Activated T-cell treated with anti-CD3 and anti-CD28 coated beads for 1 hour (primary cell): ENCODE measurements at places on chromosomes 11 and 22.

- DNase-seq = no peak
Observed at GRCh38 chr11:18000760-18001159, 12.1 kb downstream of the SERGEF start.

DNA sequence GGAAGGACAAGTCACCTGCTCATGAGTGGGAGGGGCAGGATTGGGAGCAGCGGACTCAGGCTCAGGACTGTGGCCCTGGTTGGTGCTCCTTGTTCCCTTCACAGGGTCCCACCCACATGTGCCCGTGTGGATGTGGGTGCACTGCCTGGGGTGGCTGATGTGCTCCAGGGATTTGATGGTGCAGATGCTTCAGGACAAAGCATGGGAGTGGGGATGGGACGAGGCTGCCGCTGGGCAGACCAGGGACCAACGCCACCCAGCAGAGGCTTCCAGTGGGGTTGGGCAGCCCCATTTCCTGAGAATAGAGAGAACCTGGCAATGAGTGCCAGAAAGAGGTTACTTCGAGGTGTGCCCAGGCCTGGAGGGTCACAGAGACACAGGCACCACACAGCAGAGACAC lies 65.5 kb upstream of the IGLL5 start:
- no peak for DNase-seq

DNA sequence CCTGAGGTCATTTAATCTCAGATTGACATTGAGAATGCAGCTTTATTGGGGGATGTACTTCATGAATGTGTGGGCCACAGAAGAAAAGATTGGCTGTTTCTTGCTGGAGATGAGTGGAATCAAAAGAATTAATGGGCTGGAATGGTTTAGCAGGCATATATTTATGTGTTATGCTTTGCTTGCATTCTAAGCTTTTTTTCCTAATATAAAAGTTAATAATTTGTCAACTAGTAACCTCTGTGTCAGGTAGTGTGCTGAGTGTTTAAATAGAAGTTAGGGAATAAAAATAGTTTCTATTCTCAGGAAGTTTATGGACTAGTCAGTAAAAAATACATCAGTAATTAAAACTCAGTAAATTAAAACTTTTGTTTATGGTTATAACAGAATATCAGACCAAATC lies 67.4 kb upstream of the PRODH start:
- DNase-seq = no peak

DNA sequence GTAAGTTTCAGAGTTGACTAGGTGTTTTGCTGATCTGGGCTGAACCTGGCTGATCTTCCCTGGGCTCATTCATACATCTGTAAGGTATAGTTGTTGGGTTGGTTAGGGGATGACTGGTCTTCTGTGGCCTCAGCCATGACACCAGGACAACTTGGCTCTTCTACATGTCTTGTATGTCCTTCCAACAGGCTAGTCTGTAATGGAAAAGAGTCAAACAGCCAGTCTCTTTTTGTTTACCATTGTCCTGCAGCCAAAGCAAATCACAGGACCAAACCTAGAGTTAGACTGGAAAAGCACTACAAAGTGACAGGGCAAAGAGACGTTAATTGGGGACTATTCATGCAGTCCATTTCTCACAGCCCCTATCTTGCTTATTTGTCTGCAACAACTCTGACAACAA lies 17.8 kb downstream of the SERPING1 start:
- no peak for DNase-seq

DNA sequence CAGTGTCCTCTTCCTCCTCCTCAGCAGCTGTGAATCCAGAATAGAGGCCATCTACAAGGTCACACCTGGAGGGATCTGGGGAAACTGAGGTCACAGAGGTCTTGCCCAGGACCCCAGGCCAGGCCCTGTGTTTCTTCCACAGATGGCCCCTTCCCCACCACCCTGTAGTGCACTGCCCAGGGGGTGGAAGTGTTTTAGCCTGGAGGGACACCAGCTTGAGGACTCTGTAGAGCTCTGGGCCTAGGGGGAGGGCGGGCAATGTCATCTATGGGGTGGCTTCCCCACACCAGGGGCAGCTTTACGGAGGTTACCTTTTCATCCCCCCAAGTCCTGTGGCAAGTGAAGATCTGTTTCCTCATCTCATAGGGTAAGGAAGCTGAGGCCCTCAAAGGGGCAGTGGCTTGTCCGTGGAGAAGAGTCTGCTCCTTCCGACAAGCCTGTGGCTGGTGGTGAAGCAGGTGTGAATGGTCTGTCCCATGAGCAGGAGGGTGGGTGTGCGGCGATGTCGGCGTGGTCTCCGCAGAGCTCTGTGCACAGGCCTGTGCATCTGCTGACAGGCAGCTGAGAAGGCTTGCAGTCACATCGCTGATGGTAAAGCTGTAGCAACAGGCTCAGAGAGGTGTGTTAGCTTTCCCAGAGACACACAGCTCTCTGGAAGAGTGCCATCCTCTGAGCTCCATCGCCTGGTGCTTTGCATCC lies 74.1 kb upstream of the WNT7B start:
- no peak for DNase-seq

GRCh38 chr11:73758451-73758850 lies 2.4 kb downstream of the RAB6A start:
- no peak for DNase-seq
